Activated T-helper 2 cell treated with anti-CD3 and anti-CD28 coated beads, Interferon-gamma antibody, Interleukin-2, Interleukin-4, amounts not matched to agents 10 μg/mL and 5 μg/mL and 100 μg/mL, durations not matched to agents 14 hours and 24 hours and 36 hours (primary cell): ENCODE measurements at places on chromosomes 3 and 15. TPM values are rescaled to one million over a fixed set of nuclear protein-coding genes. Genes with fewer than 3 reads are reported as not detected.

Gene ZNF385D
- not detected in 2 replicates for total RNA-seq

Gene LTF
- not detected in 2 replicates for total RNA-seq

GRCh38 chr3:143035466-143036211 lies 34.3 kb downstream of the U2SURP start:
- no peak for DNase-seq

- DNase-seq: no peak
Observed at GRCh38 chr15:73573572-73573971, 59.6 kb downstream of the NPTN start.

DNA sequence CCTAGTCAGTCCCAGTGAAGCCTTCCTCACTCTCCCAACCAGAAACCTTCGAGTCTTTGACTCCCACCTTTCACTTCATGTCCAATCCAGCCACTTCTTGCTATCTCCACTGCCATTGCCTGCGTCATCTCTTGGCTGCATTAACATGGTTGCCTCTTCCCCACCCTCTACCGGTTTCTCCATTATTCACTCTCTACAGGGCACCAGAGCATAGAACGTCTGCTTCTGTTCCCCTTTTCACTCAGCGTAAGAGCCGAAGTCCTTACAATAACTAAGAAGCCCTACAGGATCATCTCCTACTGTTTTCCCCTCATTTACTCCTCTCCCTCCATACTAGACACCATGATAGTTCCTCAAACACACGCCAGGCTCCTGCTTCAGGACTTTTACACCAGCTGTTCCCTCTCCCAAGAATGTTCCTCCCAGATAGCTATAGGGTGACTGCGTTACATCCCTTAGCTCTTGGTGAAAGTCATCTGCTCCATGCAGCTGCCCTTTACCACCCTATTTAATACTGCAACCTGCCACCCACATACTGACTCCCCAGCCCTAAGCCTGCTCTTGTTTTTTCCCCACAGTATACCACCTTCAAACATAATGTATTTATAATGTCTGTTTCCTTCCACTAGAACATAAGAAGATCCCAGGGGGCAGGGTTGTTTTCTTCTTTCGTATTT lies 30.9 kb downstream of the RCN2 start:
- DNase-seq: no peak

Gene CAPN3
- 1.2 and 1.8 TPM in 2 replicates for total RNA-seq

DNA sequence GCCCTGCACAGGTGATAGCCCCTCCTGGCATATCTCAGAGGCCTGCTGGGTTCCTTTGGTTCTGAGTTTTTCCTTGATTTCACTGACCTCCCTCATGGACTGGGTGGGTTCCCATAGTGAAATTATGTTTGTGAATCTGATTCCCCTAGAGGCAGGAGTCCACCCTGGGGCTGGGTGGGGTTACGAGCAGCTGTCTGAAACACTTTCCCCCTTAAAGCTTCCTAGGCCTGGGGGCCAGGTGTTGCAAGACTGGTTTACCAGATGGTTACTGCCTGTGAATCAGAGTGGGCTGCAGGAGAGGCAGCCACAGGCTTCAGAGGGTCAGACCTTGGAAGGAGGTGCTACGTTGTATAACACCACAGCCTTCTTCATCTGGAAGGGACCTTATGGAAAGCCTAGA lies 34.3 kb downstream of the IL20RB start:
- DNase-seq: no peak

- DNase-seq: no peak
Observed at GRCh38 chr3:124556636-124557035, 173.6 kb upstream of the UMPS start.

Gene GHSR
- not detected in 2 replicates for total RNA-seq
